ENCODE measurements at places on chromosomes 11 and 22.

DNA sequence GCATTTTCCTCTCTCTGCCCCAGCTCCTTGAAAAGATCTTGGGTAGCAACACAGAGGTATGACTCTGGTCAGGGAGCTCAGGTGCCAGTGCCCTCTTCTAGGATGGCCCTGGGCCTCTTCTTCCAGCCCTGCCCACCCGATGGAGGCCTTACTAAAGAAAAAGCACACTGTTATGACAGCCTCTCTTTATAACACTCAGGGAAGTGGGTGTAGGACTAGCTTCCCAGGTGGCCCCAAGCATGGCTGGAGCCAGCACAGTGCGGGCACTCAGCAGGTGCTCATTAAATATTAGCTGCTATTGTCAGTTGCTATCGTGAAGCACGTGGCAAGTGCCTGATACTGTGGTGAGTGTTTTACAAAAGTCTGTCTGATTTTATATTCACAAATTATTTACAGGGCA is 127.2 kb upstream of the B3GAT1 start:
- DNase-seq, result no peak

DNA sequence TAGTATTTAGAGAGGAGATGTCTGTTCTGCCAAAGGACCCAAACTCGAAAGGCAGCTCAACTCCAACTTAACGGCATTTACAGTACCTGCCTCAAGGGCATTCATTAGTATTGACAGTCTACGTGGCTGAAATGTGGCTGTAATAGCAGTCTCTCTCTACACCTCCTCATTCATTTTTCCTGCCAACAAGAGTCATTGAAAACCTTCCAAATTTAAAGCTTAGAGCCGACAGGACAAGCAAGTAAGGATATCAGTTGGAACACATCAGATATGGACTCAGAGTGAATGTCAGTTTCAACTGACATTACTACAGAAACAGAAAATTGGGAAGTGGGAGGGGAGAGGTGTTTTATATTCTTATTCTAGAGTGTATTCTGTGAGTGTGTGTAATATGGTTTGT is 253.1 kb downstream of the CADM1 start:
- DNase-seq, result no peak

- DNase-seq, result no peak
Observed at GRCh38 chr11:130047141-130047540, 22.6 kb upstream of the APLP2 start.

DNA sequence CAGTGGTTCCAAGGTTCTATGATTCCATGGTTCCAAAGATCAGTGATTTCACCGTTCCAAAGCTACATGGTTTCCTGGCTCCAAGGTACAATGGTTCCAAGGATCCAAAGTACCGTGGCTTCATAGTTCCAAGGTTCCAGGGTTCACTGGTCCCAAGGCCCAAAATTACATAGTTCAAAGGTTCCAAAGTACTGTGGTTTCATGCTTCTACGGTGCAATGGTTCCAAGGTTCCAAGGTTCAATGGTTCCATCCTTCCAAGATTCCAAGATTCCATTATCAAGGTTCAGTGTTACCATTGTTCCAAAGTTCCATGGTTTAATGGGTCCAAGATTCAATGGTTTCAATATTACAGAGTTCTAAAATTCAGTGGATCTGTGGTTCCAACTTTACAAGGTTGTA is 43.0 kb upstream of the SEPTIN5 start:
- DNase-seq, result no peak

- no peak for DNase-seq
Observed at GRCh38 chr11:7098235-7098832, 9.5 kb downstream of the RBMXL2 start.

DNA sequence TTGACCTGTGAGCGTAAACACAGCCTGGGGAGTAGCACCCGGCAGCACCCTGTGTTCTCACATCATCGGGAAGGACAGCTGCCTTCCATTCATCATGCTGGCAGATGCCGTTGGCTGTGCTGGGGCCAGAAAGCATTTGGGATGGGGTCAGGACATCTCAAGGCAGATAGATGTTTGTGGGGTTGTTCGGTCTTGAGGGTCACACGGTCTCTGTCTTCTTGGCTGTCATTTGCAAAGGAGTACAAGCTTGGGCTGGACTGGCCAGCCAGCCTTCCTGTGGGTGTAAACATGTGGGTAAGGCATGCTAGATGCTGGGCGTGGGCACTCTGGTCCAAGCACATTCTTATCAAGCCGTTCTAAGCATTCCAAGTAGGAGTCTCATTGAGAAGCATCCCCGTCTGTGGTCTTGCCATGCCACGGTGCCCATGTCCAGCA is 81.4 kb downstream of the TBC1D22A start:
- DNase-seq, result no peak

DNA sequence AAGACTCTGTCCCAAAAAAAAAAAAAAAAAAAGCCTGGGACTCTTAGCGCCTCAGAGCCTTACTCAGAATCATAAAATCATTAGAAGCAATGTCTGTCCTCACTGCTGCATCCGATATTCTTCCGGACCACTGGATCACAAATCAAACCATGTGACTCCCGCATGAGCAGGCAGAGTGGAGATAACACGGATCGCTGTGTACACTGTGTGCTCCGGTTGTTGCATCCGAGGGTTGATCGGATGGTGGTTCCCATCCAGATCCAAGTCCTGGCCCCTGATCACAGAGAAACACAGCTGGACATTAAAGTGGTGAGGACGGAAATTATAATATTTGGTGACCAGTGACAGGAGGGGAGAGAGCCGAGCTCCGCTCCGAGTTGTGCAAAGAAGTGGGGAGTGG is 9.7 kb upstream of the TXNRD2 start:
- no peak for DNase-seq

DNA sequence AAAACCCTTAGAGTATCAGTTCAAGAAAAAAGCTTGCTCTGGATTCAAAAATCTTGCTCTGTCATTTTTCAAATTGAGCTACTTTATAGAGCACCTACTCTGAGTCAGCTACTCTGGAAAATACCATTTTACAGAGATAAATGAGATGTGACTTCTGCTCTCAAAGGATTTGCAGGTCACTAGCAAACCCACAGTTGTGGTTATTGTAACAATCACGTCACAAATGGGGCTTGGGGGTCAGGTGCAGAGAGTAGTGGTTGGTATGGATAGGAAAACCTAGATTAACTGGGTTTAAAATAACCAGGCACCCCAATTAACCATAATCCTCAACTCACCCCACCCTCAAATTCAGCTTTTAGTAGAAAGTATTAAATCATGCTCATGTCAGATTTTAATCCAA is 52.3 kb downstream of the MSANTD4 start:
- no peak for DNase-seq

DNA sequence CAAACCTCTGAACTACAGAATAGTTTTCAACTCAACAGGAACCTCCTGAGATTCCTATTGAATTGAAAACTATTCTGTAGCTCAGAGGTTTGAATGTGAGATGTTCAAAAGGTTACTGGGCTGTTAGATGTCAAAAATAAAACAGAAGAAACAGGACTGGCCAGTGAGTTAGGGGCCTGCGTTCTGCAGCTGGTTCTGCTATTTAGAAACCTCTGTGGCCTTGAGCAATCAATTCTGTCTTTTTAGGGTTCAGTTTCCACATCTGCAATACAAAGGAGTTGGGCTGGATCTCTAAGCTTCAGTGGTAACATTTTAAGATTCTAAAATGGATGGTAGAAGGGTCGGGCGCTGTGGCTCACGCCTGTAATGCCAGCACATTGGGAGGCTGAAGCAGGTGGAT is 55.8 kb downstream of the CLMP start:
- no peak for DNase-seq

DNA sequence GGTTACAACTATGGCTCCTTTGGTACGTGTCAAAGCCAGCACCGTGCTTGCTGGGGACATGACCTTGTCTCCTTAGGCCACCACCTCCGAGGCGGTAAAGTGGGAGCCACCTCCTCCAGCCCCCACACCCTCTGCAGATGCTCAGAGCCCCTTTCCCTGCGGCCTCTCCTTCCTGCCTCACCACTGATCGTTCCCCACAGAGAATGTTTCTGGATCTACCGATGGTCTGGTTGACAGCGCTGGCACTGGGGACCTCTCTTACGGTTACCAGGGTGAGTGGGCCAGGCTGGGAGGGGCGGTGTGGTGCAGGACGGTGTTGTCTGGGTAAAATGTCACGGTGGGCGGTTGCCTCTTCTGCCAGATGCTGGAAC is 8.9 kb downstream of the SIDT2 start:
- no peak for DNase-seq

DNA sequence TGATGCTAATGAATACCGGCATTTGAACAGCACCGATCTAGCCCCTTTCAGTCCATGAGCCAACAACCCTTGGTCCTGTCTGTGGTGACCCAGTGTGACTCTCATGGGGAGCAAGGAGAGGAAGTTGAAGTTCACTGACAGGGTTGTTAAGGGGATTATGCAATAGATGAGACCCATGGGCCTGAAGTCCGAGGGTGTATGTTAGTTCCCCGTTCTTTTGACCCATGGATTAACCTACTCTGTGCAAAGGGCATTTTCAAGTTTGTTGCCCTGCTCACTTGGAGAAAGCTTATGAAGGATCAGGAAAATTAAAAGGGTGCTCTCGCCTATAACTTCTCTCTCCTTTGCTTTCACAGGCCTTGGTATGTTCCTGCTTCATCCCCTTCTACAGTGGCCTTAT is 4.9 kb downstream of the PNPLA3 start:
- no peak for DNase-seq

- no peak for DNase-seq
Observed at GRCh38 chr11:110919241-110919922, 207.1 kb upstream of the ARHGAP20 start.

- no peak for DNase-seq
Observed at GRCh38 chr11:77175021-77175842, 47.2 kb downstream of the MYO7A start.

- no peak for DNase-seq
Observed at GRCh38 chr22:26848244-26848920, 191.0 kb downstream of the MIAT start.

DNA sequence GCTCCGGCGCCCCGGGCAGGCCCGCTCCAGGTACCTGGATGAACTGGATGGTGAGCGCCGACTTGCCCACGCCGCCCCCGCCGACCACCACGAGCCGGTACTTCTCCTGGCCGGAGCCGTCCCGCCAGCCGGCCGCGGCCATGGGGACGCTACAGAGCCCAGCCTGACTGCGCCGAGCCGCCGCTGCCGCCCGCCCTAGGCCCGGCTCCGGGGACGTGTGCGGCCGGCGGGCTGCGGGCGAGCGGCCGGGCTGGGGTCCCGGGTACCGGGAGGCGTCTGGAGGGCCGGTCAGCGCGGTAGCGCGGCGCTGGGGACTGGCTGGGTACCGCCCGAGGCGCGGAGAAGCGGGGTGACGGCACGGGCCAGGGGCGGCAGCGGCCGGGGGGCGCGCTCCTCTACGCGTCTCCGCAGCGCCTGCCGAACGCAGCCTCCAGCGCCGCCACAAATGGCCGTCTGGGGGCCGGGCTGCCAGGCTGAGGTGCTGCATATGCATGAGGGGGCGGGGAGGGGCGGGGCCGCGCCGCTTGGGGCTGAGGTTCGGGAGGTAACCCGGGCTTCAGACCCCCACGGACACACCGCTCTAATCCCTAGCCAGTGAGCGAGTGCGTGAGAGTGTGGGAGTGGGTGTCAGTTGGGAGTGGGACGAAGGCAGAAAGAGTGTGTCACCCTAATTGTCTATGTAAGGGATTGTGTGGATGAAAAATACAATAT is at the start of gene RRAS2:
Gene RRAS2, minus strand, starts transcription at position 455 of the 711 bp plus-strand sequence. Its CDS starts 313 bp downstream, at position 142.
- peak; percentile 80 for DNase-seq

- DNase-seq, result no peak
Observed at GRCh38 chr11:59226396-59226795, 13.7 kb upstream of the MPEG1 start.

DNA sequence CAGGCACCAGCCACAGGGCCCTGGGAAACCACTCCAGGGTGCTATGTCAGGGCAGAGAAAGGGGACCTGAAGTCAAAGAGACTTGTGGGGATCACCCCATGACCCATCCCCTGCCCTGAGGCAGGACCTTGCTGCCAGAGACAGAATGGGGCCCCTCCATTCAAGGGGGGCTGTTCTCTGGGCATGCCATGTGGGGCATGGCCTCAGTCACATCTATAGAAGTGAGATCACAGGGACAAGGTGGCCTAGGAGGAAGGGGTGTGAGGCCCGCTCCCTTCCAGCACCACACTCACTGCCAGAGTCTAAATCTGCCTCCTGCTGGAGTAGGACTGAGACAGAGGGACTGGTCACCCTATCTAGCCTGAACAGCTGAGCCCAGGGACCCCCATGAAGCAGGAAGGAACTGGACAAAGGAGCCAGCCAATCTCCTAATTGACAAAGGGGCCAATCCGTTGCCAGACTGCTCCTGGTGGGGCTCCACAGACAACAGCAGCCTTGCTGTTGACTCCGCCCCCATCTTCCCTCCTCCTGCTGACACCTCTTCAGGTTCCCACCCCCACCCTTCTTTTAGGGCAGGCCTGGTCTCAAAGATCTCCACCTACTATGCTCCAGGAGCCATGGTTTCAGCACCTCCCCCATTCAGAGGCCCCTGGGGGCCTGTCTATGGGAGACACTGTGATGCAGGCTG is 26.0 kb downstream of the NEAT1 start:
- no peak for DNase-seq

DNA sequence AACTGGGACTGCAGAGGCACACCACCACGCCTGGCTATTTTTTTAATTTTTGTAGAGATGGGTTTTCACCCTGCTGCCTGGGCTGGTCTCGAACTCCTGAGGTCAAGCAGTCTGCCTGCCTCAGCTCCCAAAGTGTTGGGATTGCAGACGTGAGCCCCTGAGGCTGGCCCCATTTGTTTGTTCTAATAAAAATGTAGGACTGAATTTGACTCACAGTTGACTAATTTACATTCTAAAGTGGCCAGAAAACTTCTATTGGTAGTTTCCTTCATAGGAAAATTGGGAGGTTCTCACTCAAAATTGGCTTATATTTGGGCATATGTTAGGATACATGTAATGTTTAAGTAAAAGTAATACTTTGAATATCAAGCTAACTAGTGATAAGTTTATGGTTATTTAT is 35.0 kb downstream of the PPFIA1 start:
- no peak for DNase-seq

DNA sequence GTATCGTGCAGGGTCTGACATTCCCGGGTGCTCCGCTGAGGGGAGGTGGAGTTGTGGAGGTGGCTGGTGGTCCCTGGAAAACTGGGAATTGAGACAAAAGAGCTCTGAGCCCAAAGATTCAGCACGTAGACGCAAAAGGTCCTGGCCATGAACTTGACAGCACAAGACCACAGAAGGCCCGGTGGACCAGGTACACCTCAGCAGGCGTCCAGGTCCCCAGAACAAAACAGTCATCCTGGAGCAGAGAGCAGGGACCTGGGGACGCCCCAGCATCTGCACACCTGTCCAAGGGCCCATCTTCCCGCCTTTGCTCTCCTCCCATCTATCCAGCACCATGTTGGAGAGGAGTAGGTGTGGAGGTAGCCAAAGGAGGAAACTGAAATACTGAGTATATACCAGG is 13.8 kb upstream of the MB start:
- no peak for DNase-seq

DNA sequence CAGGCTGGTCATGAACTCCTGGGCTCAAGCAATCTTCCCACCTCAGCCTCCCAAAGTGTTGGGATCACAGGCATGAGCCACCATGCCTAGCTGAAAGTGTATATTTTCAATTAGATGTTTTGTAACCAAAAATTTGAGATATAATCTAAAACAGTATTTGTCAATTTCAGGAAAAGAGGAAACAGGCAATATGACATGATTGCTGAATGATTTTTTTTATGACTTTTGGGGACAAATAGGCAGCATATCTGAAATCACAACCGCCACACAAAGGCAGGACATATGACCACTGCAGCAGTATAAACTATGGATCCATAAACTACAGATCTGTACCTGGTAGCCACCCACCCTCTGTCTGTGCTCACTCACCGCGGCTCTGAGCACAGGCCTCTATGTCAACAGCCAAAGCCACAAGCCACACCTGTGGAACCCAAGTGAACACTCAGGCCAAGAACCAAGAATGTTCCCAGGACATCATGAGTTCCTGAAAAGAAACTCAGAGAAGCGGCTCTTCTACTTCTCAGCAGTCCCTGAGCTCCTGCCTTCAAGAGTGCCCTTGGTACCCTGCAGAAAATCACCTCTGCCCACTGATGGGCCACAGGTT is 22.5 kb downstream of the PISD start:
- DNase-seq, result no peak
